ENCODE measurements at places on chromosomes 11 and 22.

- no peak for DNase-seq
These were observed 9.4 kb downstream of the LHFPL7 start for GRCh38 chr22:24937114-24937513.

GRCh38 chr11:2588809-2589537 lies 110.8 kb downstream of the KCNQ1OT1 start:
- DNase-seq = no peak

GRCh38 chr11:45851228-45851627 lies 4.0 kb downstream of the CRY2 start:
- DNase-seq = no peak

- DNase-seq = no peak
These were observed 17.1 kb downstream of the CXCR5 start for GRCh38 chr11:118900535-118901384.

DNA sequence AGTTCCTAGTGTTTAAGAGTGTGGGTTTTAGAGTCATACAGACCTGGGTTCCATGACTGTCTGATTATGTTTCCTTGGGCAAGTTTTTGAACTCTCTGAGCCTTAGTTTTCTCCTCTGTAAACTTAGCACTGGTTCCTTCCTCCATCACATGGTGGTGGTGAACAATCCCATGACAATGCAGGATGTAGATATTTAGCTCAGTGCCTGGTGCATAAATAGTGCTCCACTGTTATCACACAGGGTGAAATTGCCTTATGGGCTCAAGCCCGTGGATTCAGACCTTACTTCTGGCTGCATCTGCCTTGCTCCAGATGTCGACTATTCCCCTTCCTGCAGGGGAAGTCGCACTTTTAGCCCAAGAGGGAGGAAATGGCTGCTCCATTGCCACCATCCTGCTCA lies 62.7 kb downstream of the LDLRAD3 start:
- DNase-seq = no peak

Measured in NCI-H1930 (cell line).